ENCODE measurements at places on chromosomes 2 and 18.

DNA sequence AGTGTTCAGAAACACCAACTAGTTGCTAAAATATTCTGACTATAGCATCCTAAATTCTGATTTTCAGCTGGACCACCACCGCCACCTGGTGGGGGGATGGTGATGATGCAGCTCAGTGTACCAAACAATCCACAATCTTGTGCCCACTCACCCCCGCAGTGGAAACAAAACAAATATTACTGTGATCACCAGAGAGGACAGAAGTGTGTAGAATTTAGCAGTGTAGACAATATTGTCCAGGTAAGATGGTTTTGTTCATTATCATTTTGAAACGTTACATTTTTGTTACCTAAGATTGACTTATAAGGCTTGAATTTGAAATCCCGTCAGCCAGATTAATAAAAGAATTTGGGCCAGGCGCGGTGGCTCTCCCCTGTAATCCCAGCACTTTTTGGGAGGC, 31.7 kb upstream of the UBXN4 start:
- peak; percentile 40 for DNase-seq

DNA sequence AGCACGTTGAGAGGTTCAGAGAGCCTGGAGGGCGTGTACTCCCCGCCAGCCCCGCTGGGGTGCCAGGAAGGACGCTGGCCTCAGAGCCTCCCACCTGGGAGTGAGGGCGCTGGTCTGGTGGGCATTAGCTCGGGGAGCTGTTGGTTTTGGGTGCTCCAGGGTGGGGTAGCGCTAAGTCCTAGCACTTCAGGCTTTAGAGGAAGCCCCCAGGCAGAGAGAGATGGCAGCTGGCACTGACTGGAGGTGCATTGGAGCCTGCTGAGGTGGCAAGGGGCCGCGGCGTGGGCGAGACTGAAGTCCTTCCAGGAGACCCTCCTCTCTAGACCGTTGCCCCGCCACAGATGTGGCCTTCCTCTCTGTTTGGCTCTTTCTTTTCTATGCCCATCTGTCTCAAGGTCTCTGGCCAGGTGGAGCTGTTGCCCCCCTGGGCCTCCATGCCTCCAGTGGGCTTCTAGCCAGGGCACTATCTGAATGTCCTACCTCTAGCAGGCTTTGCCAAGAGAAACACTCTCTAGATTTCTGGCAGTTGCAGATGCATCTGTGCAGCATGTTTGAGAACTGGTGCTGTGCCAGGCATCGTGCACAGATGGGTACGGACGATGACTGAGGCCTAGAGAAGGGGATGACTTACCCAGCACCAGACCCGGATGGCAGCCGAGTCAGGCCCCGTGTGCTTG, 6.6 kb downstream of the CAPN10 start:
- no peak for DNase-seq

GRCh38 chr2:81901017-81901416, 1596.5 kb upstream of the LRRTM1 start:
- peak; percentile 7 for DNase-seq

GRCh38 chr2:30990671-30991070, 147.6 kb downstream of the GALNT14 start:
- DNase-seq = no peak

DNA sequence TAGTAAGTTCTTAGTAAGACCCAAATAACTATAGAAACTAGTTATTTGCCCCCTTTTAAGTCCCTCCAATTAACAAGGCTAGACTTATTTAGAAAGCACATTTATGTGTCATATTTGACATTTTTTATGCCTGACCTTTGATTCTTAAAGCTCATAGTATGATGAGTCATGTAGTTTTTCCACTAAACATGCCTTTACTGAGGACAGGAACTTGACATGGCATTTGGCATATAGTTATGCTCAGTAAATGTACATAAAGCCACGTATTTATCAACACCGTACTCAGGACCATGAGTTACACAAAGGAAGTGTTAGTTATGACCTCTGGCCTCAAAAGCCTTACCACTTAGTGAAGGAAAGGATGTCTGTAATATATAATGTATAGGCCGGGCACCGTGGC, 78.9 kb downstream of the GNAL start:
- DNase-seq = peak; percentile 17

DNA sequence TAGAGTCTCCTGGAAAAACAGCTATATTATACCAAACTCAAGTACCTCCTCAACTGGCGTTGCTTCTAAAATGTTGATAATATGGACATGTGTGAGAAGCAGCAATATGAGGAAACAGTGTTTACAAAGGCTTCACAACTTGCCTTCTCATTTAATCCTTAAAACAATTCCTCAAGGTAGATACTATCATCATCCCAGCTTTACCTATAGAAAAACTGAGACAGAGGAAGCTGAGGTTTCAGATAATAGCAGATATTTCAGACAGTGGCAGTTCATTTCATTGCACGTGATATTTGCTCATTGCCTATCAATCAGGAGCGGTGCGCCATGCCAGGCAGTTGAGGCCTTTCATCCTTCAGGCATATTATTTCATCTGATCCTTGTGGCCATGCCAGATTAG, 8.3 kb downstream of the GALNT5 start:
- no peak for DNase-seq

- no peak for DNase-seq
Observed at GRCh38 chr2:191014653-191015020, 666 bp upstream of the STAT1 start.

DNA sequence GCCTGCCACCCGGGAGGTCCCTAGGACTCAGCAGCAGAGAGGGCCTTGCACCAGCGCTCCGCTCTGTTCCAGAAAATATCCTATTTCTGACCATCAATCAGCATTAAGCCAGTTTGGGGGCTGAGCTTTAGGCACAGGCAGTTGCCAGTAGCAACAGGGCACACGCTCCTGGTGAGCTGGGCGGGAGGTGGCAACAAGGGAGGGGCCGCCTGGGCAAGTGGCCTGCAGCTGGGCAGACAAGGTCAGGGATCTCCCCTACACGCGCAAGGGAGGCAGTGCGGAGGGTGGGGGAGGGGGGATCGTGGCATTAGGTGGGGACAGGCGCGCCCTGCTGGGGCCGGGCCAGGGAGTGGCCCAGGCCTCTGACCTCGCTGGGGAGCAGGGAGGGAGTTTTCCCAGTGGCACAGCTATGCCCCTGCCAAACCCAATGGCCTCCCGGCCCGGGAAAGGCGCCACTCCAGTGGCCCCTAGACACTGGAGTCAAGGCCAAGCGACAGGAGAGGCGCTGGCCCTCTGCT, 302.8 kb downstream of the NCKAP5 start:
- DNase-seq = no peak

- no peak for DNase-seq
Observed at GRCh38 chr2:201983800-201984199, 49.9 kb upstream of the FZD7 start.

DNA sequence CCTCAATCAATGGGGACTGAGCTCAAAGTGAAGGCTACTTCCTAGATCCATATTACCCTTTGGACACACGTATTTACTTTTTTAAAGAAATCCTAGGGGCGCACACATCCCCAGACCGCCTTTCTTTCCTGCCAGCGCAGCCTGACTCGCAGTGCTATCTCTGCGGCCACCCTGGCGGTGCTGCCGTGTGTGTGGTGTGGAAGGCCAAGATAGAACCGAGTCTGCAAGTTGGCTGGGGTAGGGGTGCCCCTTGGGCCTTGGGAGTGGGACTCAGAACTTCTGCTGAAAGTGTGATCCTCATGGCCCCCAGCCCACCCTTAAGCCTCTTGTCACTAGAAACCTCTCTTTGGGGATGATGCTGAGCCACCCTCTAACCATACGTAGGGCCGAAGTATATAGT, 143.7 kb downstream of the KLHL29 start:
- no peak for DNase-seq

DNA sequence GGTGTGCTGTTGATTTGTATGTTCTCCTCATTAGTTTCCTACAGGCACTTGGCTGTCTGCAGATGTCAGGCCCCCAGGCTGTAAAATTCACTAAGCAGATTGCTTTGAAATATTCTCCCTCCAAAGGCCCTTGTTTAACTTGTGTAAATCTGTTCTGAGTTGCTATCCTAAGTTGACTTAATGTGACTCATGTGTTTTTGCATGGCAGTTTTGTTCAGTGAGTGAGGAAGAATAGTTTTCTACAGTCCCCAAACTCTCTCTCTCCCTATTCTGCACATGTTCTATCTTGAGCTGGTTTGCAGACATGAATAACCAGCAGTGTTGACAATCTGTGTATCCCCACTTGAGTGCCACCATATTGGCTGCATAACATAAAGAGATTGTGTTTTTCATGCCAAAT, 1005.4 kb upstream of the DDX18 start:
- DNase-seq = peak; percentile 34

- DNase-seq = peak; percentile 16
Observed at GRCh38 chr2:159882130-159882745, 84.2 kb upstream of the CD302 start.

All from fibroblast of skin of right biceps (primary cell).